Osteocyte (in vitro differentiated cells): ENCODE measurements at places on chromosomes 5 and 9. TPM values are rescaled to one million over a fixed set of nuclear protein-coding genes. Genes with fewer than 3 reads are reported as not detected.

GRCh38 chr5:151812757-151813309 lies 41.1 kb downstream of the G3BP1 start:
- no peak for DNase-seq

The ADAMTS12 gene
- total RNA-seq: 13.9 and 15.5 TPM in 2 replicates

- no peak for DNase-seq
Observed at GRCh38 chr5:97085459-97086181, 56.8 kb downstream of the LIX1 start.

The INSYN2B gene
- total RNA-seq: 2.7 and 3.1 TPM in 2 replicates
